ENCODE measurements at places on chromosomes 12 and 14.

DNA sequence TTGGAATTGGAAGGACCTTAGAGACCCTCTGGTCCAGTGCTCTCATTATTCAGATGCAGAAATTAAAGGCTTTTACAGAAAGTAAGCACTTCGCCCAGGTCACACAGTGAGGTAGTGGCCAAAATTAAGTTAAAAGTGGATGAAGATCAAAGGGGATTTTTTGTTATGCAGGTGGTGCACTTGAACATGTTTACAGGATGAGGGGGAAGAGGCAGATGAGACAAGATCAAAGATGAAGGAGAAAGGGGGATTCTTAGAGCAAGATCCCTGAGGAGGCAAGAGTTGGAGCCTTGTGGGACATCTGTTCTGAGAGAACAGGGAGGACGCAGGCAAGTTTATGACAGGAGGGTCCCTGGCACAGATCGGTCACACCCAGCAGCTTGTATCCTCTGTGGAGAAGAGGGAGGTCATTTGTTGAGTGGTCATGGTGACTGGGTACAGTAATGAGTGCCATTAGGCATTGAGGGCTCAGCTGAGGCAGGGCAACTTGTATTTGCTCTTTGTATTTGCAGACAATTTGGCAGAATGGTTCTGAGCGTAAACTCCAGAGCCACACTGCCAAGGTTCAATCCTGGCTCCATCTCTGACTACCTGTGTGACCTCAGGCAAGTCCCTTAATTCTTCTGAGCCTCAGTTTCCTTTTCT is 84.0 kb downstream of the BORCS5 start:
- peak; percentile 88 for DNase-seq

DNA sequence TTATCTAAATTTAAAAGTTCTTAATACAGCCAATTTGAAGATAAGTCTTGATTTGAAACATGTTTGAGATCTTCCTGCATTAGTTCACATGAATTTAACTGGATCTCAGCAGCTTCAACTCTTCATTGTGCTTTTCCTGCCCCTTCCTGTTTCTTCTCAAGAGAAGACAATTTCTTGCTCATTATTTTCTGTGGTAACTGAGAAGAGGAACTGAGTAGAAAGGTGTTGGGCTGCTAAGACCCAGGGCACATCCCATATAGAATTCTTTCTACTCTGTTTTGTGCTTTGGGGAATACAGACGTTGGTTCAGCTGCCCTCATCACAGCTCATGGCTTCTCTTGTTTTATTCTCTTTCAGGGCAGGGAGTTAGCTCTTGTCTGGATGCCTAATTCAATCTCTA is 110.2 kb downstream of the SNAPC1 start:
- DNase-seq, result no peak

- no peak for DNase-seq
Observed at GRCh38 chr14:100777818-100778525, 47.9 kb upstream of the MEG3 start.

DNA sequence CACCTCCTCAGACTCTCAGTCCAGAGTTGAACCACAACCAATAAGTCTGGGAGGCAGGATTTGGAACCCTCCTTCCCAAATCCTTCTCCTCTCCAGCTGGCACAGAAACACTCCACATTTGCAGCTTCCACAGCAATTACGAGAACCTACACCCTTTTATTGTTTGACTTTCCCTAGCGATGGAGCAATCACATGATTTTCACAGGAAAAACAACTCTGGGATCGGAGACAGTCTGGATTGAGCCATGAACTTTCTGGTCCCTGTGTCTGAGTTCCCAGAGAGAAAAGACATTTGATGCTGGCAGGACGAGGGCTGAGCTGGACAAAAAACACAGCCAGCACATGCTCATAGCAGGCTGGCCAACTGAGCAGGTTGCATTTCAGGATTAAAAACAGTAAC is 49.0 kb upstream of the STON2 start:
- no peak for DNase-seq

DNA sequence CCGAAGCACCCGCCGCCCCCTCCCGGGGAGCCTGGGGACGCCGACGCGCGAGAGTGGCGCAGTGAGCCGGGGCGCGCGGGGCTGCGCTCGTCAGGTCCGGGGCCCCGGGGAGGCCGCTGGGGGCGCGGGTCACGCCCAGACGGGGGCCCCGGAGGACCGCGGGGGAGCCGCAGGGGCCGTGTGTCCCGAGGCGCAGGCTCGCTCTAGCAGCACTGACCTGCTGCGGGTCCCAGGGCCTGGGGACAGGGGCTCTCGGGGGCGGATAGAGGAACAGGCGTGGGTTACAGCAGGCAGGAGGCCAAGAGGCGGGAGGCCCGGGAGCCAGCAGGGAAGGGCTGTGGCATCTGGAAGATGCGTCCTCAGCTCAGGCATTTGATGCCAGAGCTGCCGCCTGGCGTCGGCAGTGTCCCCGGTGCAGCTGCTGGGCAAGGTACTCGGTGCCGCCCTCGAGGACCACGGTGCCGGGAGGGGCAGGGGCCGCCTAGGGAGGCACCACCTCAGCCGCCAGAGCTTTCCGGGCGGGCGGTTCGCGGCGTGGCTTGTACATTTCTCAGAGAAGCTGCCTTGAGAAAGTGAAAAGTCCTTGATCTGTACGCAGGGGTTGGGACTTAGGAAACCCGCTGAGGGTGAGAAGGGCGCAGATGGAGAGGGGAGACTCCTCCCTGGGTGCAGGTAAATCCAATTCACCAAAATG is 1.2 kb downstream of the WNT5B start:
- no peak for DNase-seq

All from NCI-H2081 treated with DMSO at 0.1 percent for 48 hours (cell line).